ENCODE measurements at places on chromosomes 12 and 14.

DNA sequence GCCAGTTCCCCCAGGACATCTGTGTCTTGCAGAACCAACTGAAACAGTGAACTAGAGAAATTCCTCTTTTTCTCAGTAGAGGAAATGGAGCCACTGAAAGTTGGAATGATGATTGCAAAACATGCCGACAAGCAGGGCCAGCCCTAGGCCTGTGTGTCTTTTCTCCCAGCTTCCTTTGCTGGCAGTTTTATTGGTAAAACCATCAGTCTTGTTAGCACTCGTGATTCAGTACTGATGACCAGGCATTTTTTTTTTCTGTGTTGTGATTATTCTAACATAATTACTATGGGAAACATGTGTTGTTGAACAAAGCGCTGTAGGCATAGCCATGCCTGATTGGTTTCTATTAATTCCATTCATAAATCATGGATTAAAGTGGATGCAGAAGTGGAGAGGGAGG lies 620.7 kb downstream of the AACS start:
- DNase-seq: no peak

DNA sequence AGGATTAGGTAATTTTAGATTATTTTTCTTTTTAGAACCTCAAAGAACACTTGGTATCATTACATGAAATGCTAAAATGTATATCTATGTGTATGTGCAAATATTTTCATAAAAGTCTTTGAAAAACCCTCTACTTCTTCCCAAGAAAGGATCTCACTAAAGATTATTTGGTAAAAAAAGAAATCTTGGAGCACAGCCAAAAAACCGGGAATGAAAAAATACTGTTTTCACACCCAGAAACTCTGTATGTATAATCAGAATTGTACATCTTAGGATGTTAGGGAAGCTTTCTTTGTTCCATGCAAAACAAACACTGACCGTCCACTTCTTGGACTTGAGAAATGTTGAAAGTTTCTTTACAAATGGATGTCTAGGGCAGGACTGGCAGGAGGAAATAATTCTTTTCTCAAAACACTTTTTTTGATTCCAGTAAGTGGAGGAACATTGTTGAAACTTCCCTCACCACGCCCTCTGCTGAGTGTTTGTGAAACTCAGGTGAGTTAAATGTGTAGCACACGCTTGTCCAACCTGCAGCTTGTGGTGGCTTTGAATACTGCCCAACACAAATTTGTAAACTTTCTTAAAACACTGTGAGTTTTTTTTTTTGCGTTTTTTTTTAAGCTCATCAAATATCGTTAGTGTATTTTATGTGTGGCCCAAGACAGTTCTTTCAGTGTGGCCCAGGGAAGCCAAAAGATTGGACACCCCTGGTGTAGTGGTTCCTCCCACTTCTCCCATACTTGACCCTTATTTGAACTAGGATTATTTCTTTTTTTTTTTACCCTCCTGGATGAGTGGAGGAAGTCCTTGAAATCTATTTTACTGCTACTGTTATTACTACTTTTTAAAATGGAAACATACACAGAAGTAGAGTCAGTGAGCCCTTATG lies 26.6 kb downstream of the FBXO34 start:
- no peak for DNase-seq

DNA sequence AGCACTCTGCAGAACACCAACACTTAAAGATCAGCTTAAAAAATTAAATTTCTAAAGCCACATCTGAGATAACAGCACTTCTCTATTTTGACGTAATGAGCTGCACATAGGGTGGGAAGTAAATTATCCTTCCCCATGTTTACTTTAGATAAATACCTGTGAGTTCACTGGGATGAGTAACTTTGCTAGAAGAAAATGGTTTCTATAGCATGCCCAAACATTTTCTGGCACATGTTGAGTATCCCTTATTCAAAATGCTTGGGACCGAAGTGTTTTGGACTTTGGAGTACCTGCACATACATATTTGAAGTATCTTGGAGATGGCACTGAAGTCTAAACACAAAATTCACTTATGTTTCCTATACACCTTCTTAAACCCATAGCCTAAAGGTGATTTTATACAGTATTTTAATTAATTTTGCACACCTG lies 6.6 kb downstream of the SLC38A2 start:
- DNase-seq: no peak

GRCh38 chr14:102250636-102251035 lies 54.3 kb downstream of the MOK start:
- DNase-seq: no peak

- DNase-seq: no peak
Observed at GRCh38 chr14:102838501-102838900, 61.3 kb downstream of the TRAF3 start.

DNA sequence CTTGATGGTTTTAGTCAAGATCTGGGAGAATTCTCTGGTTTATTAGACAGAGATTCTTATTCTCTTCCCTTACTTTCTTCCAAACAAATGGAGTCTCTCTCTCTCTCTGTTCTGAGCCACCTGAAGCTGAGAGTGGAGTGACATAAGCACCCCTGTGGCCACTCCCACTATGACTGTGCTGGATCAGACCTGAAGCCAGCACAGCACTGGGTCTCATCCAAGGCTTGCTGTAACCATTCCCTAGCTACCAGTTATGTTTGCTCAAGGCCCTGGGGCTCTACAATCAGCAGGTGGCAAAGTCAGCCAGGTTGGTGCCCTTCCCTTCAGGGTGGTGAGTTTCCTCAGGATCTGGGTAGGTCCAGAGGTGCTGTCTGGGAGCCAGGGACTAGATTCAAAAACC lies 568.5 kb downstream of the AACS start:
- DNase-seq: no peak
